Skeletal muscle cell (primary cell): ENCODE measurements at places on chromosomes 1 and 21.
A peak's percentile ranks its signal among the peaks of the same experiment; 100 is the strongest.

GRCh38 chr1:78375996-78376395 lies 114.8 kb upstream of the PTGFR start:
- peak; percentile 46 for DNase-seq

DNA sequence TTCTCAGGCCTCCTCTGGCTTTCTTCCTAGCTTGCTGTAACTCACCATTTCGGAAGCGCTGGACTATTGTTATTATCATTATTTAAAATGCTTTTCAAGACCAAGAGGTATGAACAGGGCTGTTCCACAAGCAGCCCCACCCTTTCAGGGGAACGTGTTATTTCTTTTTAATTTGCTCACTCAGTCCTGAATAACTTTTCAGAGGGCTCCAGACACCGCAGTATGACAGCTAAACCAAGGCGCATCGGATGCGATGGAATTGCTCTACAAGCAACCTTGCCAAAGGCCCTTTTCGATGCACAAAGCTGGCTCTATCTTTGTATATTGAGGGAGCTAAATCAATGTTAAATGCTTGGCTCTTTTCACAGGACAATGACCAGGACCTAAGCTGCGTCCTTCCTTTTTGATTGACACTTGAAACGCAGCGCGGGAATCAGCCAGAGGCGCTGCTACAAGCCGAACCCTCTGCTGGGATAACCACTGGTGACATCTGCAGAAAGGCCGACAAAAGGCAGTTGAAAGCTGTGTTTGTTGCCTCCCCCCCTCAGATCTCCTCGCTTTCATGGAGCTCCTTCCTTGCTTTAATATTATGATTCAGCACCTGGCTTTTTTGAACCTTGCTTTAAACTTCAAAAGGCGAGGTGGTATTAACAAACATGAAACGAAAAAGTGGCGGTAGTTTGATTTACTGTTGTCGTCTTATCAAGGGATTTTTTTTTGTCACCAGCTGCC lies 204.7 kb upstream of the PROX1 start:
- DNase-seq: no peak

GRCh38 chr1:117036018-117036461 lies 24.1 kb upstream of the TTF2 start:
- DNase-seq: peak; percentile 57

- DNase-seq: no peak
Observed at GRCh38 chr1:205663286-205663936, 16.9 kb downstream of the SLC45A3 start.

DNA sequence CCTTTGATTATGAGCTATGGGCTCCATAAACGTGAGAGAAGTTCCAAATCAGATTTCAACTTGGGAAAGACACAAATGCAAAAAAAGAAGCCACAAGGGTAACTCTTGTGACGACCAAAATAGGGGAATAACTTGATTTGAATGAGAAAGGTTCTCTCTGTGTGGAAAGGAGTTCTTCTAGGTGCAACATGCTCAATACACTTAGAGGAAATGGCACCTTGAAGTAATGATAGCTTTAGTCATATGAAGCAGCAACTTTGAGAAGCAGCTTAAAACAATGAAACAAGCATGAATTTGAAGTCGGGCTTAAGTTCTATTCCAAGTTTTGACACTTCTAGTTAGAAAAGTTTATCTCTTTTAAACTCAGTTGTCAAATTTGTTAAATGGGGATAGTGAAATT lies 21.8 kb upstream of the RGS1 start:
- no peak for DNase-seq

GRCh38 chr1:193609592-193609991 lies 423.2 kb upstream of the B3GALT2 start:
- no peak for DNase-seq

GRCh38 chr1:6872573-6873261 lies 87.5 kb downstream of the CAMTA1 start:
- no peak for DNase-seq

DNA sequence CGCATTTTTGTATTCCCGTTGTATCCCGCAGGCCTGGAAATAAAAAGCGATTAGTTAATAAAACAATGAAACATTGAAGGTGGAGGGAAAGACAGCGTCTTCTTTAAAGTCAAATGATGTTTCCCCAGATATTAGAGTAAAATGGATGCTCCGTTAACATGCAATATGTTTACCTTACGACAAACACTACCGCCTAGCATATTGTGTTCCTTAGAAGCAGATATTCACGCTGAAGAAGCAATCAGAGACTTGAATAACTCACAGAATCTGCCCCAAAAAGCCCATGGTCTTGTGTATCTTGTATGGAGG lies 583 bp upstream of the B4GALT3 start:
- DNase-seq: no peak

DNA sequence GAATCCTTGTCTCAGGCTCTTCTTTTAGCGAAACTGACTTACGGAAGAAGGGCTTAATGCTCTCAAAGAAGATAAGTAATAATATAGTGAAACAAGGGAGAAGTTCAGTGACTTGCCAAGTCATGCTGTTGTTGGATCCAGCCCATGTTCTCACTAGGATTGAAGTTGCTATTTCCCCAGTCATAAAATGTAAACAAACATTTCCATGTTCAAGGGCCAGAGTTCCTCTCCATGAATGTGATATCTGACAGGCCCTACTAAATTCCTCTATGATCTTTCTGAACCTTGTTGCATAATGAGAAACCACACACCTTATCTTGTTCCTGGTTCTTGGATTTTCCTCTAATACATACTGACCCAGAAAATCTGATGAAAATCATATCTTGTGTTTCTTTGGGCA lies 876.5 kb upstream of the B3GALT2 start:
- no peak for DNase-seq

DNA sequence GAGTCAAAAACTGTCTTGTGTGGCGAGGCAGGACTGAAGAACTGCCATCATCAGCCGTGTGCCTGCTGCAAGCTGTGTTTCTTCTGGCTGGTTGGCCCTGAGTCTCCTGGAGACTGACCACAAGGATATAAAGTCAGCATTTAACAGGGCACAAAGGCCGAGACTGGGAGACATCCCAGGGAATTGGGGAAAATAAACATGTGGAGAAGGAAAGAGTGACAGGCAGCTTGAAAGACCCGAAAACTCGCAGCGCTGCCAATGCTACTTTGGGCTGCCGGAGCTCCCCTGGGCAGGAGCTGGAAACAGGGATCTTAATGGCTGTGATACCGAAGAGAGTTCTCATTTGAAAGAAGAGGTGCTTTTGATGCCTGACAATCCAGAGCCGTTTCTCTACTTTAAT lies 125.3 kb upstream of the HMGB4 start:
- no peak for DNase-seq

- DNase-seq: no peak
Observed at GRCh38 chr1:88742531-88742930, 58.5 kb downstream of the PKN2 start.
